Progenitor cell of endocrine pancreas (in vitro differentiated cells): ENCODE measurements at places on chromosomes 2 and 18. TPM values are rescaled to one million over a fixed set of nuclear protein-coding genes. Genes with fewer than 3 reads are reported as not detected.

The AMER3 gene
- total RNA-seq = 6.4 and 7.0 TPM in 2 replicates

DNA sequence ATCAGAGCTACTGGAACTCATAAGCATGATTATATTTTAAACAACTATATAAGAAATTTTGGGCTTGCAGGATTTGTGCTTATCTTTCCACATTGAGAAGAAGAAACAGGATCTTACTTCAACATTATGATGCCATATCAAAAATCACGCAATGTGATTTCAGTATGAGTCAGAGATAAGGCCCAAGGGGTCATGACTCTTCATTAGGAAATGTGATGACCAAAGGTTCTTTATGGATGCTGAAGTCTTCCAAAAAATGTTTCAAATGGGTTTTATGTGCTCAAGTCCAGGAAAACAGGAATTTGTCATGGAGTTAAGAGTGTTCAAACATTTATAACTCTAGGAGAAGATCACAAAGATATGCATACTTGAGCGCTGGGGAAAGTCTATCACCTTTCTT lies 7.8 kb upstream of the SERPINB2 start:
- no peak for DNase-seq

GRCh38 chr2:47048801-47049480 lies 106.2 kb downstream of the STPG4 start:
- no peak for DNase-seq

- no peak for DNase-seq
Measured at GRCh38 chr2:166117491-166117890, 10.3 kb downstream of the SCN1A start.

The CROCC2 gene
- 0.36 and 0.40 TPM in 2 replicates for total RNA-seq

GRCh38 chr18:62388855-62389760 lies 64.0 kb downstream of the TNFRSF11A start:
- DNase-seq = no peak

DNA sequence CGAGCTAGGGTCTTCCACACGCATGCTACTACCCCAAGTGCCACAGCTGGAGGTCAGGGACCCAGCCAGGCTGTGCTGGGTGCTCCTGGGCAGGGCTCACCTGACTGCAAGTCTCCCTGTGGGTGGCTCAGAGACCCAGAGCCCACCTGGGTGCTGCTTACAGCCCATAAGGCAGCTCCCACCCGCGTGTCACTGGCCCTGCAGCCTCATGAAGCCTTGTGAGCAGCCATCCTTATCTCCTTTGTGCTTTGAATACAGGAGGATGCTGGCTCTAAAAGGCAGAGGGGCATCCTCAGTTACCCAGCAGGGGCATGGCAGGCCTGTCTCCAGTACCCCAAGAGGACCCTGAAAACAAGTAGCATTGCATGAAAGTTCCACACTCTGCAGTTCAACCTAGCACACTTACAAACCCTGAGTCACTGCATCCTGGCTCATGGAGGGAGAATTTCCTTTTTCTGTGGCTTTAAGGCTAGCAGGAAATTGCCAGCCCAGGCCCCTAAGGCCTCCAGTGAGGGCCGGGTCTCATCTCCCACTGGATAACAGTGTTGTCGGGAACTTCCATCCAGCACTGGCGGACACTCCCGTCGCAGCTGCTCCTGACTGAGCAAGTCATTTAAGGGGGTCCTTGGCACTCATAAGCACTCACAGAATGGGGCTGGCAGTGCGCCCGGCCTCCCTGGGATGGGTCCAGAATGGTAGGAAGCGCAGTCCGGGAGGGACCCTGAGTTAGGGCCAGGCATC lies 137.1 kb downstream of the RPIA start:
- DNase-seq = no peak

The FBXO48 gene
- 1.2 and 1.5 TPM in 2 replicates for total RNA-seq

DNA sequence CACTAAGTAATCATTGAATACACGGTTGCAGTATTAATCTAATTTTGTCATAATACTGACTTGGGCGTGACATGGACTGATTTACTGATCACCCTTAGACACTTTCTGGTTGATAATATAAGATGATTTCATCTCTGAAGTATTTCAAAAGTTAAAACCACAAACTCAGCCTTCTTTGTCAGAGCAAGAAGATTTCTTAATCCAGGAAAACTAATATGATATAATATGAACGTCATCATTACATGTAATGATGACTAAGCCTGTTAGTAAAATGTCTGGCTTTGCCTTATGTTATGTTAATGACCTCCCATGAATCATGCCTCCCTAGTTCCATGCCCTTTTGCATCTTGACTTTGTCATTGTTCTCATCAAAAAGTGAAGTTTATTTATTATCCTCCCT lies 1325.0 kb upstream of the CDH2 start:
- no peak for DNase-seq

GRCh38 chr2:49811502-49811901 lies 657.2 kb upstream of the FSHR start:
- DNase-seq = no peak

DNA sequence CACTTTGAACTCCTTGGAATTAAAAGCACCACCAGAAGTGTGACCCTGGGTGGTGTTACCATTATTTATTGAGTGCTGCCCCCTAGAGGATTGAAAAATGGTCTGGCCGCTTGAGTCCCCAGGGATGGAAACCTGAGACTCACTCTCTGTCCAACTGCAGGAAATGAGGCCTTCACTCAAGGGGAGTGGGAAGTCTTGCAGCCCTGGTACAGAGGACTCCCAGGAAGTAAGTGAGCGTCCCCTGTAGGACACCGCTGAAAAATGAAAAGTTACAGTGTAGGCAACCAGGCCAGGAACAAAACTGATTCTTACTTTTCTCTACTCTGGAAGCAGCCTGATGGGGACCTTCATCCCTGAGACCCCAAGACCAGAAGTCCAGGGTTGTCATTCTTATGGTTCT lies 2.2 kb upstream of the NRP2 start:
- peak; percentile 47 for DNase-seq

- DNase-seq = no peak
Measured at GRCh38 chr18:50742952-50743351, 76.9 kb downstream of the MRO start.

GRCh38 chr2:171086352-171087290 lies 74.1 kb downstream of the TLK1 start:
- no peak for DNase-seq

DNA sequence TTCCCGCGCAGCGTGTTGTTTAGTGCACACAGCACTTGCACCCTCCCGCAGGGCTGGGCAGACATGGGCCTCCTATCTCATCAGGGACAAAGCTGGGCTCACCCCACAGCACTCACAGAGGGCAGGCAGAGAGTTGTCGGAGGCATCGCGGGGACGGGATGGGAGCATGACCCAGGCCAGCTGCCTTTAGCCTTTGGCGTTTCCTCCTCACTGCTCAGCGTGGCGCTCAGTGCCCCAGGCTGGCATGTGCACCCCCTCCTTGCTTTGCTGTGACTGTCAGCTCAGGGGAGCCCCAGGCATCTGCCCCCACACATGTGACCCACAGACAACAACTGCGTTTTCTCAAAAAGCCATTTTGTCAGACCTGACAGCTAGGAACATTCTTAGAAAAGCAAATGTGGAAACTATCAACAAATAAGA lies 101.1 kb downstream of the RNF144A start:
- no peak for DNase-seq

DNA sequence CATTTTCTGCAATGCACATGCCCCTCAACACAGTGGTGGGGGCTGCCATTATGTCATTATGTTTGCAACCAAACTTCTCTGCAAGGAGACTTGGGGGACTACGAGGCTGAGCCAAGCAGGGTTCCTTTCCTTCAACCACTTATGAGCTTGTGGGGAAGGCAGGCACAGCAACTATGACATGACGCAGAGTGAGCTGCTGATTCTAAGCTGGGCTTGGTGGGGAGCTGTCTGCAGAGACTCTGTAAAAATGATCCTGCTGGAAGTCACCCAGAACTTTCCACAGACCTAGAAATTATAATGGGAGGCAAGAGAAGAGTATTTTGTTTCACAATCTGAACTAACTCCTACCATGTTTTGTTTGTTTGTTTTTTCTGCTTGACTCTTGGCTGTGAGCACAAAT lies 55.6 kb downstream of the INPP5D start:
- DNase-seq = no peak

DNA sequence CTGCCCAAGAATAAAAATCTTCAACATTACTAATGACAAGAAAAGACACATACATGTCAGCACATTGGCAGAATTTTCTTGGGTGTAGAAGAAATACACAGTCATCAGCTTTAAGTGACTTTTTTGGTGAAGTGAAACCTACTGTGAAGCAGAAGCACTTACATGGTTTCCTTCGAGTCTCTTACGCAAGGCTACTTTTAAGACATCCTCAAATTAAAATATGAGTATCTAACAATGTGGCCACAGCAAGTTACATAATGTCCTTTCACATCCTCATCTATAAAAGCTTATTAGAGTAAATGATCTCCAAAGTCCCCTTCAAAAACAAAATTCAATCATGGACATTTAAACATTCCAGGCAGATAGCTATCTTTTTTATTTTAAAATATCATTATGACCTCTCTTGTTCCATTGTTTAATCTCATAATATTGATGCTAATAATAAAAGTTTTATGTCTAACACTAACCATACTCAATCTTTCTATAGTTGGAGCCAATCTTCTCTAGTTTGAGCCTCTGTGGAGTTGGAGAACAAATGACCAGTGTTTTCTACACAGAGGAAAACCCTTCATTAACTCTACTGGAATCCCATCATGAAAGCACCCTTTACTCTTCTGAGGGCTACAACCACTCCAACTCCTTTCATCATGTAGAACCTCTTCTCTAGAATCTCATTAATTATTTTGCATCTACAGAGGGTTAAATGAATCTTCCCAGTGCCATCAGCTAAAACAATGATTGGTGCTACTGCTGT lies 182.2 kb upstream of the ZFP36L2 start:
- DNase-seq = no peak

DNA sequence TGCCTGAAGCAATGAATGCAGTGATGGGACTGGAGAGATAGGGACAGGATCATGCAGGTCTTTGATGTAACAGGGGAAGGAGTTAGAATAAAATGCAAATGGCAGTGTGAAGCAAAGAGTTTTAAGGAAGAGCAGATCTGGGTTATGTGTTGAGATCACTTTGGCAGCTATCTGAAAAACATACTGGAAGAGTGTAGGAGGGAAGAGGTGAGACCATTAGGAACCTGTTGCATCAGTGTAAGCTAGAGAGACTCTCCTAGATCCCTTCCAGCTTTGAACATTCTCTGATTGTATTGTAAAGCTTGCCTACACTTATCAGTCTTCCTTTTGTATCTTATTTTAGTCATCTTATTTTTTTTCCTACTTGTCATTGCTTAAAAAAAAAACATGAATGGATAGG lies 10.5 kb downstream of the ACVR2A start:
- DNase-seq = no peak

DNA sequence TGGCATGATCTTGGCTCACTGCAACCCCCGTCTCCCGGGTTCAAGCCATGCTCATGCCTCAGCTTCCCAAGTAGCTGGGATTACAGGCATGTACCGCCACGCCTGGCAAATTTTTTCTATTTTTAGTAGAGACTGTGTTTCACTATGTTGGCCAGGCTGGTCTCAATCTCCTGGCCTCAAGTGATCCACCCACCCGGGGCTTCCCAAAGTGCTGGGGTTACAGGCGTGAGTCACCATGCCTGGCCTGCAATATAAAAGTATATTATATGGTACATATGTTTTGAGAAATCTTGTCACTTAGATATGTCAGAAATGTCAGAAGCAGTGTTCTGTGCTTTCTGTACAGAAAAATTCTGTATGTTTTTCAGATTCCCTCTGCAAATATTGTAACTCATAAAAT lies 19.2 kb upstream of the XPO1 start:
- DNase-seq = no peak

DNA sequence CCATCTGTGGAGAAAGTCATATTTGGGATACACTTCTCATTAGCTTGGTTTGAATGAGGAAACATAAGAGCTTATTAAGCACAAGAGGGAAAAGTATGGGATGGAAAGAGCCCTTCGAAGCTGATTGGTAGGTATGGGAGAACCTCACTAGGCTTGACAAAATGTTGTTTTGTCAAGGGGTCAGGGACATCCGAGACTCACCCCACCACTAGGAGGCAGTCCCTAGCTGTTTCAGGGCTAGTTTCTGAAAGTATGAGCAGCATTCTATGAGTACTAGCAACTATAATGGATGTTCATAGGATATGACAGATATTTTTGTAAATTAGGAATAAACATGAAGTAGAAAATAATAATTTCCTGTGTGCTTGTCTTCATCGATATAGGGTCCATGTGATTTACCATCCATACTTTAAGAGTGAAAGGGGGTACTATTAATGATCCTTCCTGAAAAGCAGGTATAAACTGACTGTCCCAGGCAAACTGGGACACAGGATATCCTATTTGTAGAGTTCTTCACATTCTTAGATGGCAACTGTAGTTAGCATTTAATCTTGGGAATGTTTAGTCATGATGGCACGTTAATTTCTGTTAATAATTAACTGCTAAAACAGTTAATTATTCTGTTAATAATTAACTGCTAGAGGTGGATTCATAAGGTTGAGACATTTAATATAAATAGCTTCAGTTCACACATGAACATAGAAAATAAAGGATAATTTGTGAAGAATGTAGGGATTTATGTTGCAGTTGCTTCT lies 28.4 kb downstream of the OTX1 start:
- no peak for DNase-seq

- DNase-seq = no peak
Measured at GRCh38 chr2:2083113-2083758, 247.8 kb downstream of the MYT1L start.

The MAP4K3 gene
- total RNA-seq = 60.0 and 63.6 TPM in 2 replicates

GRCh38 chr2:45836740-45837139 lies 185.3 kb downstream of the PRKCE start:
- DNase-seq = no peak

The ANTXR1 gene
- 73.4 and 77.4 TPM in 2 replicates for total RNA-seq

The UGT1A7 gene
- total RNA-seq = not detected in 2 replicates

DNA sequence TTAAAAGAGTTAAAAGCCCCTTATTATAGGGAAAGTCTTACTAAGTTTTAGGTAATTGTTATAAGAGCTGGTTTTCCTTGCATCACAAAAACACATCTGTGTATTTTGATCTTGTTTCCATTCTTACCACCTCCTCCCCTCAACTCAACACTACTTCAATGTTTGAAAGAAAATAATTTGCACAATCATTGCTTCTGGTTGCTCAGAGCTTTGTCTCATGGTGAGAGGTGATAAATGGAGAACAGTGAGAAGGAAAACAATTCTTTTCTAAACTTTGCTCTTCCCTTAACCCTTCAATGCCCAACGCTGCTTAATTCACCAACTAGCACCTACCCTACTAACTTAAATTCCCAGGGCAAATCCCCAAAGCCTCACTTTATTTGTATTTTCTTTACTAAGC lies 268.1 kb upstream of the LINC00305 start:
- DNase-seq = no peak

DNA sequence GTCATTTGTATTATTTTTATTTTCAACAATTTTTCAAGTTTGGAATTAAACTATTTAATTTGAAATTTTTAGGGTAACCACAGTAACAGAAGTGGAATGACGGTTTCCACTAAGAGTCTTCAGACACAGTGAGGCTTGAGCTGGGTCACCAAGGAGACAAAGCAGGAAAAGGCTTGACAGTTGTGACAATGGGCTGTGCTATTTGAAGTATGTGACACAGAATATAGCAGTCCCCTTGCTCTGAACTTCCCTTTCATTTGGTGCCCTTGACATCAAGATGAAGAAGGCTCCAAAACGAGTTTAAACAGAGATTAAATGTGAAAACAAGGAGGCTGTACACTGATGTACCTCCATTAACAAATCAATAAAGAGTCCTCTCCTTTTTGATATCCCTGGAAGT lies 265.4 kb upstream of the DLGAP1 start:
- no peak for DNase-seq
